Spinal cord (tissue), 10 donors: ENCODE measurements at places on chromosomes 12 and 14.

GRCh38 chr14:57583396-57583795 lies 89.7 kb upstream of the CCDC198 start:
- H3K27me3 ChIP-seq, result no peaks in the 10 kb centered on the region
- no peaks in the 10 kb centered on the region for H3K4me1 ChIP-seq
- no peak for DNase-seq
- no peak overlapping the region for H3K27ac ChIP-seq
- H3K36me3 ChIP-seq, result peaks cover 2% of the 10 kb centered on the region

DNA sequence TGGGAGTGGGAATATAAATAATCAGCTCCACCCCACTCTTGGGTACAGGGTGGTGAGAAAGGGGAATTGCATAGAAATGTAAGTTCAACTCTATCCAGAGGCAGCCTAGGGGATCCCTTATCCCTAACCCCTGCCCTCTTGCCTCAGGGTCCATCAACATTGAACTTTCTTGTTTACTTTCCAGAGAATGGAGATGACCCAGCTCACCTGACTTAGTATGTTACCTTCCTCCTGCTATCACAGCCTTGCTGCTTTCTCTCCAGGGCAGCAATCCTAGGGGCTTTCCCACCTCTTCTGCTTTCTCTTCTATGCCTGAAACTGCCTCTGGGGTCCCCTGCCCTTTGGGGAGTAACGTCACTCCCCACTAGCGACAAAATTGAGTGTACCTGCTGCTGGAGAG lies 2.7 kb downstream of the LRP1 start:
- no peak for DNase-seq
- peak overlapping the region; percentile 90 for H3K27ac ChIP-seq
- H3K27me3 ChIP-seq, result no peaks in the 10 kb centered on the region
- peaks cover 81% of the 10 kb centered on the region for H3K4me1 ChIP-seq
- H3K4me3 ChIP-seq, result peak overlapping the region; percentile 96

DNA sequence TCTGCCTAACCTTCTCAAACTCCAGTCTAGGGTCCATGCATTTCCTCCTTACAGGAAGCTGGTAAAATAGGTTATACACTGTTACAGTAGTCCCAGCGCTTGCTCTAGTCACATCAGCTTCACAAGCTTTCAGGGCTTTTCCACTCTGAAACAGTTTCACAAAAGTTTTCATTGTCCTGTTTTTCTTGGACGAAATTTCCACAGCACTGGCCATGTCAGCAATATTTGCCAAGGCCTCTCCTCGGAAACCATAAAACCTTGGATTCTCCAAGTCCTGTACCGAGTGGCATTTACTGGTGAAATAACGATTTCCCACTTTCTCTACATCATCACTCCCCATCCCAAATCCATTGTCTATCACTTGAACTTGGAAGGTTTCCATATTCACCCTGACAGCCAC lies 2.1 kb downstream of the MLH3 start:
- no peaks in the 10 kb centered on the region for H3K36me3 ChIP-seq
- no peak overlapping the region for H3K27ac ChIP-seq
- H3K4me1 ChIP-seq, result peaks cover 12% of the 10 kb centered on the region
- H3K27me3 ChIP-seq, result no peaks in the 10 kb centered on the region
- H3K4me3 ChIP-seq, result no peak overlapping the region

- no peak for DNase-seq
- H3K27ac ChIP-seq, result no peak overlapping the region
- no peaks in the 10 kb centered on the region for H3K27me3 ChIP-seq
- no peak overlapping the region for H3K4me3 ChIP-seq
- no peaks in the 10 kb centered on the region for H3K4me1 ChIP-seq
Observed at GRCh38 chr12:128949086-128949485, 95.8 kb downstream of the GLT1D1 start.

GRCh38 chr12:57033431-57033830 lies 16.5 kb downstream of the MYO1A start:
- no peaks in the 10 kb centered on the region for H3K27me3 ChIP-seq
- no peak overlapping the region for H3K27ac ChIP-seq
- H3K36me3 ChIP-seq, result no peaks in the 10 kb centered on the region
- no peak overlapping the region for H3K4me3 ChIP-seq
- no peak for DNase-seq

- no peaks in the 10 kb centered on the region for H3K27me3 ChIP-seq
- H3K4me3 ChIP-seq, result no peak overlapping the region
- no peak for DNase-seq
- no peak overlapping the region for H3K27ac ChIP-seq
- no peaks in the 10 kb centered on the region for H3K4me1 ChIP-seq
- H3K36me3 ChIP-seq, result no peaks in the 10 kb centered on the region
Observed at GRCh38 chr12:34302131-34302885, 280.0 kb downstream of the ALG10 start.

GRCh38 chr12:12564911-12565310 lies 2.2 kb upstream of the DUSP16 start:
- H3K4me1 ChIP-seq, result peaks cover 3% of the 10 kb centered on the region
- no peak for DNase-seq
- H3K27ac ChIP-seq, result no peak overlapping the region
- H3K27me3 ChIP-seq, result no peaks in the 10 kb centered on the region

DNA sequence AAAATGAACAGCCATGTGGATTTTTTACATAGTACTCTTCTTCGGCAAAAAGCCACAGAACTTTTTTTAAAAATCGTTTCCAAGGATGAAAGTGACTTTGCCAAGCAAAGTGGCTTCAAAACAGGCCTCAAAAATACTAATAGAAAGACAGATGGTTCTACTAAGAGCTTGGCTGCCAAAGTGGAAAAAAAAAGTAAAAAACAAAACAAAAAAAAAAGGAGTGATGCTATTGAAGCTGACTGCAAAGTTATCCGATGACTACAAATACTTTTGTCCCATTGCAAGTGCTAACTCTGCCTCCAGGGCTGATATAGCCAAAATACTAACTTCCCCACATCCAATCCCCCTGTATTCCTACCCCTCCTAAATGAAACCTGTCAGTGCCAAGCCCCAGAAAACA lies 277.6 kb downstream of the SOX5 start:
- no peaks in the 10 kb centered on the region for H3K36me3 ChIP-seq
- no peak overlapping the region for H3K4me3 ChIP-seq
- H3K27me3 ChIP-seq, result no peaks in the 10 kb centered on the region
- no peaks in the 10 kb centered on the region for H3K4me1 ChIP-seq

- no peaks in the 10 kb centered on the region for H3K36me3 ChIP-seq
- DNase-seq, result no peak
- H3K27me3 ChIP-seq, result no peaks in the 10 kb centered on the region
Observed at GRCh38 chr14:37721976-37722659, 126.7 kb downstream of the TTC6 start.

- no peaks in the 10 kb centered on the region for H3K4me1 ChIP-seq
- no peak overlapping the region for H3K4me3 ChIP-seq
- H3K27ac ChIP-seq, result no peak overlapping the region
- DNase-seq, result no peak
- no peaks in the 10 kb centered on the region for H3K27me3 ChIP-seq
Observed at GRCh38 chr12:65464930-65465329, 186.4 kb downstream of the MSRB3 start.

- DNase-seq, result peak; percentile 53
- H3K4me3 ChIP-seq, result no peak overlapping the region
- H3K4me1 ChIP-seq, result peaks cover 68% of the 10 kb centered on the region
- peak overlapping the region; percentile 69 for H3K27ac ChIP-seq
Observed at GRCh38 chr14:103518422-103519042, 4.1 kb downstream of the CKB start.

- no peak overlapping the region for H3K27ac ChIP-seq
- peaks cover 6% of the 10 kb centered on the region for H3K27me3 ChIP-seq
Observed at GRCh38 chr14:104171029-104171697, 32.8 kb downstream of the KIF26A start.

DNA sequence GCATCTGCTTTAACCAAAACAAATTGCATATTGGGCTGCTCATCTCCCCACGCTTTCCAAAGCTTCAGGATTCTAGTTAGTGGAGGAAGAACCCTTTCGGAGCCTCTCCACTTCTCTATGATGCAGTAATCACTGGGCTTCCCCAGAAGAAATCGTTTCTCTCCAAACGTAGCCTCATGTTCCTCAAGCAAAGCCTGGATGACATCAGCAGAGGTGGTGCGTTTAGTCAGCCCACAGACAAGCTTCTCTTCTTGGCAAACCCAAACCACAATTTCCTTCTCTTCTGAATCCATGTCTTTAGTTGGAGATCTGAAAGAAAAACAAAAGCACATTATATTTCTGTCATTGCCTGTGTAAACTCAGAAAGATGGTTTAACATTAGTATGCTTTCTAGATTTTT lies 30.6 kb downstream of the RASSF9 start:
- no peaks in the 10 kb centered on the region for H3K27me3 ChIP-seq
- no peaks in the 10 kb centered on the region for H3K4me1 ChIP-seq
- no peaks in the 10 kb centered on the region for H3K36me3 ChIP-seq

GRCh38 chr14:69519204-69520100 lies 34.9 kb downstream of the PLEKHD1 start:
- no peaks in the 10 kb centered on the region for H3K27me3 ChIP-seq
- no peak overlapping the region for H3K27ac ChIP-seq
- no peak overlapping the region for H3K4me3 ChIP-seq
- no peaks in the 10 kb centered on the region for H3K36me3 ChIP-seq

DNA sequence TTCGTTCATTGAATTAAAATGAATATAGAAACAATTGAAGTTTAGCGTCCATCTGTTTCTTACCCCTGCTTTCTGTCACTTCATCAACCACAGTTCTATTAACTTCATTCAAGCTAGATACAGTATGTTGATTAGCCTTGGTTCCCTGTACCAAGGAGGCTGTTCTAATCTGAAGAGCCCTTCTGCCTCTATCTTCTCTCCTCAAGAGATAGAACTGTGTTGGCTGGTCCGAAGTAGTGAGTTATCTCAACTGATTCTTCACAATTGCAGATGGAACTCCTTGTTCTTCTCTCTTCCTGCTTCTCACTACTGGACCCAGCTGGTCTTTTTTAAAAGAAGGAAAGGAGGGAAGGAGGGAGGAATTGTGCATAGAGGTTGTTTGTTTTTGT lies 82.1 kb upstream of the TRAF3 start:
- no peak overlapping the region for H3K27ac ChIP-seq
- H3K27me3 ChIP-seq, result no peaks in the 10 kb centered on the region
- H3K4me3 ChIP-seq, result no peak overlapping the region
- H3K36me3 ChIP-seq, result no peaks in the 10 kb centered on the region

GRCh38 chr12:71947645-71948105 lies 9.0 kb downstream of the TPH2 start:
- H3K36me3 ChIP-seq, result no peaks in the 10 kb centered on the region
- H3K27me3 ChIP-seq, result no peaks in the 10 kb centered on the region
- no peak for DNase-seq

GRCh38 chr12:91225316-91225715 lies 42.7 kb upstream of the DCN start:
- no peaks in the 10 kb centered on the region for H3K4me1 ChIP-seq
- DNase-seq, result no peak
- H3K4me3 ChIP-seq, result no peak overlapping the region
- no peaks in the 10 kb centered on the region for H3K27me3 ChIP-seq
- no peak overlapping the region for H3K27ac ChIP-seq

GRCh38 chr12:64180951-64181350 lies 41.1 kb downstream of the KICS2 start:
- H3K4me1 ChIP-seq, result no peaks in the 10 kb centered on the region
- H3K36me3 ChIP-seq, result no peaks in the 10 kb centered on the region

GRCh38 chr14:97456958-97457357 lies 659.8 kb downstream of the VRK1 start:
- H3K36me3 ChIP-seq, result no peaks in the 10 kb centered on the region
- no peak overlapping the region for H3K27ac ChIP-seq
- no peaks in the 10 kb centered on the region for H3K27me3 ChIP-seq
- peaks cover 13% of the 10 kb centered on the region for H3K4me1 ChIP-seq
- no peak for DNase-seq

DNA sequence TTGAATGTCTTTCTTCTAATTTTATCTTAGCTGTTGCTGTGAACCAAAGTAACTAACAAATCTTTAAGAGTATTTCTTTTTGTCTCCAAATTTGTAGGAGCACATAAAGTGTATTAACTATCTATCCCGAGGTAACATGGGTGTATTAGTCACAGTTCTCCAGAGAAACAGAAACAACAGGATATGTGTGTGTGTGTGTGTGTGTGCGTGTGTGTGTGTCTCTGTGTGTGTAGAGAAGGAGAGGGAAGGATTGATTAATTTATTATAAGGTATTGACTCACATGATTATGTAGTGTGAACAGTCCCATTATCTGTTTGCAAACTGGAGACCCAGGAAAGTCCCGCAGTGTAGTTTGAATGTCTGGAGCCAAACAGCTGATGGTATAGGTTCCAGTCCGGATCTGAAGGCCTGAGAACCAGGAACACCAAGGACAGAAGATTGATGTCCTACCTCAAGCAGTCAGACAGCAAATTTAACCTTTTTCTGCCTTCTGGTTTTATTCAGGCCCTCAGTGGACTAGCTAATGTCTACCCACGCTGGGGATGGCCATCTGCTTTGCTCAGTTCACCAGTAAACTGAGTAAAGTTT lies 14.4 kb downstream of the G2E3 start:
- no peak overlapping the region for H3K4me3 ChIP-seq
- no peak for DNase-seq
- H3K27ac ChIP-seq, result no peak overlapping the region
- no peaks in the 10 kb centered on the region for H3K4me1 ChIP-seq

GRCh38 chr14:70600382-70601157 lies at the start of gene MED6:
Gene MED6 (minus strand): TSS chr14:70600655. CDS start chr14:70600637, 18 bp downstream.
- H3K4me3 ChIP-seq, result peak within 1 kb of the TSS; percentile 90
- H3K36me3 ChIP-seq, result peaks cover 2% of the 10 kb centered on the region
- no peaks in the 10 kb centered on the region for H3K4me1 ChIP-seq
- peak; percentile 71 for DNase-seq

DNA sequence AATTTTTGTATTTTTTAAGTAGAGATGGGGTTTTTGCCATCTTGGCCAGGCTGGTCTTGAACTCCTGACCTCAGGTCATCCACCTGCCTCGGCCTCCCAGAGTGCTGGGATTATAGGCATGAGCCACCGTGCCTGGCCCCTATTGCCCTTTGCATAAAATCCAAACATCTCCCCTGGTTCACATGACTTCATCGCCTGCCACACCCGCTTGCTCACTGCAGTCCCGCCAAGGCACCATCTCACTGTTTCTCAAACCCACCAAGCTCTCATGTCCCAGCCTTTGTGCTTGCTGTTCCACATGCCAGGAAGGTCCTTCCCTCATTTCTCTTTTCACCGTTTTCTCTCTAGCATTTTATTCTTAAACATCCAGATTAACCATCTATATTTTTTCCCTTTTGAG lies 9.7 kb downstream of the RHOF start:
- peaks cover 33% of the 10 kb centered on the region for H3K36me3 ChIP-seq
- H3K4me1 ChIP-seq, result peaks cover 7% of the 10 kb centered on the region
- no peak overlapping the region for H3K4me3 ChIP-seq
- H3K27ac ChIP-seq, result no peak overlapping the region

- peaks cover 31% of the 10 kb centered on the region for H3K36me3 ChIP-seq
- peaks cover 23% of the 10 kb centered on the region for H3K4me1 ChIP-seq
- peak within 1 kb of the TSS; percentile 50 for H3K27ac ChIP-seq
- H3K4me3 ChIP-seq, result peak within 1 kb of the TSS; percentile 75
- H3K27me3 ChIP-seq, result no peaks in the 10 kb centered on the region
Observed at GRCh38 chr12:109093022-109093918, at the start of gene ALKBH2. Gene ALKBH2 (minus strand): TSS chr12:109093472. CDS start chr12:109092786, 686 bp downstream.

GRCh38 chr14:35506927-35507326 lies 27.0 kb upstream of the INSM2 start:
- H3K27ac ChIP-seq, result no peak overlapping the region
- no peak for DNase-seq
- no peaks in the 10 kb centered on the region for H3K27me3 ChIP-seq

- H3K36me3 ChIP-seq, result no peaks in the 10 kb centered on the region
- DNase-seq, result no peak
- H3K4me1 ChIP-seq, result no peaks in the 10 kb centered on the region
- no peaks in the 10 kb centered on the region for H3K27me3 ChIP-seq
Observed at GRCh38 chr12:70508178-70508577, 129.1 kb downstream of the PTPRB start.
